Effector memory CD8-positive, alpha-beta T cell (primary cell): ENCODE measurements at places on chromosomes 6 and 20.

GRCh38 chr6:131819572-131820124 is 11.8 kb downstream of the ENPP1 start:
- no peak for DNase-seq

GRCh38 chr6:41189967-41190366 is 11.0 kb downstream of the TREML2 start:
- no peak for DNase-seq

DNA sequence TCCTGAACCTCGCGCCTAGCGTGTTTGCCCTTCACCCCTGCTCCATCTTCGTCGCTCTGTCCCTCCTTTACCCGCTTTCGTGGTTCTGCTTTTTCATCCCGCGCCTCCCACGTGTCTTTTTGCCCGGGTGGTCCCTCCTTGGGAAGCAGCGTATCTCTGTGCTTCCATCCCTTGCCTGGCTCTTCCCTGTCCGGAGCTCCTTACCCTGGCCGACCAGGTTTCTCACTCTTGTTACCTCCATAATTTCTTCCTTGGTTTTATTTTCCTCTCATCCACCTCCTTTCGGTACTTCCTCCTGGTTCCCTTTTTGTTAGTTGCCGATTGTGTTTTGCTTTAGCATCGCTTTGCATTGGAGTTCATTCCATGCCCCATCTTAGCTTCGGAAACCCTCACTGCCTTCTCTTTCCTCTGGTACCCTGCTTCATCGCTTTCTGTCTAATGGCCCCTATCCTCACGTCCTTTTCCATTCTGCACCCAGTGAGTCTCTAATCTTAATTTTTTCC is 735 bp downstream of the FAM135A start:
- DNase-seq = no peak

GRCh38 chr6:75183099-75183541 is 22.7 kb downstream of the COL12A1 start:
- DNase-seq = no peak

DNA sequence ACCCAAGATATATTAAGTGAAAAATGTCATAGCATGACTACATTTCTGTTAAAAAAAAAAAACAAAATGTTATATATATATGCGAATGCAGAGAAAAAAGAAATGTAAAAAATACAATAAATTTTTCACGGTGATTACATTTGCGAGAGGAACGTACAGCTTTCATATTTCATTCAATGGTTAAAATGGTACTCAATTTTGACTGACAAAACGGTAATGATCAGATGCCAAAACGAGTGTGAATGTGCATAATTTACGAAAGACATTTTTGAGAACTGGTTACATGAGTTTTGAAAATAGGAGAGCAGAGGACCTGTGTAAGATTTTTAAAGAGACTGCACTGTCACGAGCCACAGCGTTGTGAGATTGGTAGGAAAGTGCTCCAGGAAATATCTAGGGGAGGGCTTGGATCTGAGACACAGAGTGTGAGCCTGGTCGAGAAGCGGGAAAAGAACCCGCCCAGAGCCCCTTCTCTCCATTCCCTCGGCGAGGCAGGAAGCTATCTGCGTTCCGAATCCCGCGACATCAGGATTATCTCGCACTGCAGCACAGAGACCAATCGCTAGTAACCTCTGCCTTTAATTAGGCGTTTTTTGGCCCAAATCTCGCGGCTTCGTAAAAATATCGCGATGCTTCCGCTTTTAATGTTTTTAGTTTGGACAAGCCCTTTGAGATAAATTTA is 28.5 kb downstream of the TRIM27 start:
- peak; percentile 89 for DNase-seq

DNA sequence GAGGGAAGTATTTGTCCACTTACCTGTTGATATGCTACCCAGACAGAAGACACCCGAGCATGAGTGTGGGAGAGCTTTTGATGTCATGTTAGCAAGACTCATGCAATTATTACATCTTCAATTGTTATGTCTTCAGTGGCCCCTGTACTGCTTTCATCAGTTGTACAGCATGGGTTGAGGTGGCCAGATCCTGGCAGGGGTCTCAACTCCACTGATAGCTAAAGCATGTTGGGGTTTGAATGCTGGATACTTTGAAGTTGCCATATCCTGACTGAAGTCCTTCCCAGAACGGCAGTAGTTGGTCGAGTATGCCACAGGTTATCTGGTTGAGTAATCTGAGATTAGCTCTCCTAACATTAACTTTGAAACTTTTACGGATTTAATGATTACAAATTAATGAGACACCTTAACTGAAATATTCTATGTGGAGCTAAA is 46.7 kb downstream of the LRRN4 start:
- no peak for DNase-seq

- DNase-seq = no peak
These were observed 85.5 kb downstream of the IMPG1 start for GRCh38 chr6:75986935-75987334.

DNA sequence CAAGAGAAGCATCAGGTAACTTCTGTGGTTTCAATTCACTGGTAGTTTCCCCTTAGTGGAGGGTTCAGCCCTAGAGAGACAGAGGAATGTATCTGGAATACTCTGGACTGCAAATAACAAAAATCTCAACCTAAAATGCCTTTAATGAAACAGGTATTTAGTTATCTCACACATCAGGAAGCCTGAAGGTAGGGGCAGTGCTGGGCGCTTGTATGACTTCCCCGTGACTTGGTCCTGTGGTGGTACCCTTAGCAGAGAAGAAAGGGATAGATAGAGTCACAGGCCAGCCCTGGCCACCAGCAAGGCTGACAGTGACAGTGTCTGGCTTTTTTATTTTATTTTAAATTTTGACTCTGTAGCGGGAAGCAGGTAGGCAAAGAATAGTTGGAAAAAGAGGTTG is 14.9 kb downstream of the LRRC1 start:
- DNase-seq = no peak
